Ovary (tissue), 10 donors: ENCODE measurements at places on chromosomes 11 and 22.

- DNase-seq: no peak
Measured at GRCh38 chr22:36982136-36982535, 37.1 kb downstream of the TST start.

DNA sequence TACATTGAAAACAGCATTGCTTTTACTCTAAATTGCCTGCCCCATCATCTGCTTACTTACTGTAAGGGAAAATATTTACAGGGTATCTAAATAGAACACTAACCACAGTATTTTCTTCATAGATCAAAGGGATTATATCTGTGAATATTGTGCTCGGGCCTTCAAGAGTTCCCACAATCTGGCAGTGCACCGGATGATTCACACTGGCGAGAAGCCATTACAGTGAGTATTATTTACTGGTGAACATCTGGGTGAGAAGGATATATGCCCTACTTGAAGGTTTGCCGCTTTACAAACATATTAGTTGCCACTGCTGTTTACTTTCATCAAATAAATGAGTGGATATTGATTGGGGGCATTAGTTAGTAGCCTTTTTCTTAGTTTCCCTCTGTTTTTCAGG is 5.9 kb upstream of the CNTF start:
- DNase-seq: peak; percentile 53

DNA sequence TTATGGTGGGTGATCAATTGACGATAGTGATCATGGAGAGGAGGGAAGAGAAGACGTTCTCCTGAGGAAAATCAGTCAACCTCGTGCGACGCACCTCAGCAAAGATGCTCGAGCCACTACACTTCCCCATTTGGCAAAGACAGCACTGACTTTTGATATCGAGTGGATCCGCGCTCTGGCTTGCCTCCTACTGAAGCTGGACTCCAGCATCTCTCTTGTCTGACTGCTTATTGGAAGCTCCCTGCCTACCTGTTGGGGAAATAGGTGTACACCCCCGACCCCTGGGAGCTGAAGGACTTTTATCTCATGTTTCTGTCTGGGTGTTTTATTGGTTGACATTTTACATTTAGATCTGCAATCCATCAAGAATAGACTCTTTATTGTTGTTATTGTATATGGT is 476.8 kb upstream of the B3GAT1 start:
- no peak for DNase-seq

DNA sequence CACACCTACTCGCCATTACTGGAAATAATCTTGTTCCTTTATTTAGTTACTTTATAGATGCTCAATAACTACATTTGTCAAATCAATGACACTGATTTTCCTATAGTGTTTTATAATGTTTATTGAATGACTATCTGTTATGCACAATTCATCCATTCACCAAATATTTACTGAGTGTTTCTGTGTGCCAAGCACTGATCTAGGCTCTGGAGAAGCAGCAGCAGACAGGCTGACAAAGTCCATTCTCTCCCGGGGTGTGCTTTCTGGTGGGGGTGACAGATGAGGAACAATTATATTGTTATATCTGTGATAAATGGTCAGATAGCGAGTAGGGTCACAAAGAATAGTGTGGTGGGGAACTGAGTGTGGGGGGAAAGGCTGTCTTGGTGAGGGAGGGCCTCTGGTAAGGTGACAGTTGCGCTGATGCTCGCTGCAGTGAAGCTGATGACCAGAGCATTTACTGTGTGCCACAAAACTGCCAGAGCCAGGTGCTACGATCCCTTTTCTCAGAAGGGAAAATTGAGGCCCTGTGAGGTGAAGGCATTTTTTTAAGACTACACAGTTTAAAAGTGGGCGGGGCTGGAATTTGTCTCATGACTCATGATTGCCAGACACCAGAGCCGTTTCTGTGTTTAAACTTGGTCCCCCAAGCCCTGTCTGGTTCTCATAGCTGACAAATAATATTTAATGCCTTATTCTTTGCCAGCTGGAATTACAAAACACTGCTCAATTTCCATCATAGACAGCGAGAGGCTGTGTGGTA is 10.2 kb downstream of the PACS1 start:
- no peak for DNase-seq

GRCh38 chr11:133235381-133235780 is 296.9 kb downstream of the OPCML start:
- no peak for DNase-seq

- no peak for DNase-seq
Measured at GRCh38 chr22:37498289-37498909, 12.2 kb upstream of the MFNG start.

GRCh38 chr22:44683237-44683636 is 18.8 kb upstream of the PRR5 start:
- no peak for DNase-seq

GRCh38 chr22:17587629-17588028 is 24.3 kb downstream of the SLC25A18 start:
- no peak for DNase-seq

GRCh38 chr11:371051-371450 is 1.8 kb downstream of the B4GALNT4 start:
- no peak for DNase-seq

DNA sequence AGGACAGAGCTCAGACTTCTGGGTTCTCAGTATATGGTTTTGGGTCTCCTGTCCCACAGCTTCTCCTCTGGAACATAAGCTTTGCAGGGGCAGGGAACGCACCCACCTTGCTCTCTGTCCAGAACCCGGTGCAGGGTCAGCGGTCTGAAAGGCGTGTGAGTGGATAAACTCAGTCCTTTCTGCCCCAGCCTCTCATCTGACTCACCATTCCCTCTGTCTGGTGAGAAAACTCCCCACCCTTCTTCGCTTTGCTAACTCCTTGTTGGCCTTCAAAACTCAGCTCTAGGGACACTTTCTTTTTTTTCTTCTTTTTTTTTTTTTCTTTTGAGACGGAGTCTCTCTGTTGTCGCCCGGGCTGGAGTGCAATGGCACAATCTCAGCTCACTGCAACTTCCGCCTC is 68.9 kb upstream of the NUP50 start:
- DNase-seq: no peak

DNA sequence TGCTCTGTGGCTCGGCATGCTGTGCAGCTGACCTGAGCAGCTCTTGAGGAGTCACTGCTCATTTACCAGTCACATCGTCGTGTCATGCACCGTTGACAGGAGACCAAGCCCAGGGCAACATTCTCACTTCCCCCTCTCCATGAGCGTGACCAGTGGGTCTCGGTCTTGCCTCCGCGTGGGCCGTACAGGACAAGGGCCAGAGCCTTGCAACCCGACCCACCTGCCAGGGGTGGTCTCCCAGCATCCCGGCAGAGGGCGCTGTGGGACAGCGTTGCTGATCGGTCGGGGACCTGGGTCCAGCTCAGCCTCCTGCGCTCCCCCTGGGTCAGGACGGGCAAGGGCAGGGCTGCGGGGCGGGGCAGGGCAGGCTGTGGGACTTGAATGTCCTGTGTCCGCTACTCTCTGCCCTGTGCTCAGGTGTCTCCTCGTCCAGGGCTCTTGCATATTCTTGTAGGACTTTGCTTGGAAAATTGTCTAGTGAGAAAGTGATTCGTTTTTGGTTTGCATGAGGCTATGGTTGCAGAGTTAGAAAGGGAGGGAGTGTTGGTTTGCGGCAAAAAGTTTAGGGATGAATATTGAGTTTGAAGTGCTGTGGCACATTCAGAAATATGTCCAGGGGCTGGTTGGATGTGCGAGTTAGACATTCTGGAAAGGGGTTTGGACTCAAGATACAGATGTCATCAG is 16.2 kb downstream of the EIF4G2 start:
- peak; percentile 84 for DNase-seq

DNA sequence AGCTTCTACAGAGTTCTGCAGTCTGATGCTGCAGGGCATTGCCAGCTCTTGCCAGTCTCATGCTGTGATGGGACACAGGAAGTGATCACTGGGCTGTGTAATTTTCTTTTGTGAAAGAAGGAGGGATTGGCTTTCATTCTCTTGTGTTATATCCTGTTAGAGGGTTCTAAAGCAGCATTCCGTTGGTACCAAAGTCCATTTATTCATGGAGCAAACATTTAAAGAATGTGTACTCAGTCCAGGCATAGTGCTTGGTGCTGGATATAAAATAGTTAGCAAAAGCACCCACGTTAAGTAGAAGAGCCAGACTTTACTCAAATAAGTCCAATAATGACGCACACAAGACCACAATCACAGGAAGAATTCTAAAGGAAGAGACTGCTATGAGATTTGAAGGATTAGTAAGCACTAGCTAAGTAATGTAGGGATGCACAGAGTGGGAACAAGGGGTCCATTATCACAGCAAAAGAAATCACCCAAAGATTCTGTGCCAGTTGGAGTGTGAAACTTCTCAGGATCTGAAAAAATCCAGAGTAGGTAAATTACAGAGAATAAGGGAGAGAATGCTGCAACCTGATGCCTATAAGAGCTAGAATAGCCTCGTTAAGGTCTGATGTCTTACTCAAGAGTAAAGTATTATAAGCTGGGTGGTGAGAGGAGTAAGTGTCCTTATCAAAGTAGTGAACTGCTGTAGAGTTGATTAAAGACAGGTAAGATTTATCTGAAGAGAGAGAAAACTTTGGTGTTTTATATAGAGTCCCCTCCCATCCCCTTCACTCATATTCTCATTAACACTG is 728.3 kb downstream of the METTL15 start:
- DNase-seq: no peak

DNA sequence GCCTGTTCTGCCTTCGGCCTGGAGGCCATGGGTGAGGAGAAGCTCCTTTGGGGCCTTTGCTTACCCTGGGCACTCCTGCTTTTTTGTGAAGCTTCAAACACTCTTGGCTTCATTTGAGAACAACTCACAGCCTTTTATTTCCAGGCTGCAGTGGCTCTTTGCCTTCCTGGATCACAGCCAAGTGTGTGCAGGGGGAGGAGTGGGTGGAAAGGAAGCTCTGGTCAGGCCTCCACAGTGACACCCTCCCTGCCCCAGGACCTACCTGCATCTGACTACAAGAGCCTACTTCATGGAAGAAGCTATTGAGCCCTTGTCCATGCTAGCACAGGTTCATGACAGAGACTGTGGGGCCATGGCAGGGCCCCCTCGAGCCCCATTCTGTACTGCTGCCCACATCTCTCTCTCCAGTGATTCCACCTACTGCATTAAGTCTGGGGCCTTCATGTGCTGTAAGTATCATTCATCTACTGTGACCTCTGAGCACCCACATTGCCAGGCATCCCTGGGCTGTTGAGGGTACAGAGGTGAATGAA is 52.3 kb downstream of the GAB4 start:
- DNase-seq: no peak

- no peak for DNase-seq
Measured at GRCh38 chr11:64348383-64349024, 8.5 kb downstream of the CCDC88B start.

GRCh38 chr22:29661336-29661735 is 57.9 kb downstream of the NF2 start:
- DNase-seq: no peak

- DNase-seq: no peak
Measured at GRCh38 chr11:76695771-76696170, 25.2 kb upstream of the LRRC32 start.

DNA sequence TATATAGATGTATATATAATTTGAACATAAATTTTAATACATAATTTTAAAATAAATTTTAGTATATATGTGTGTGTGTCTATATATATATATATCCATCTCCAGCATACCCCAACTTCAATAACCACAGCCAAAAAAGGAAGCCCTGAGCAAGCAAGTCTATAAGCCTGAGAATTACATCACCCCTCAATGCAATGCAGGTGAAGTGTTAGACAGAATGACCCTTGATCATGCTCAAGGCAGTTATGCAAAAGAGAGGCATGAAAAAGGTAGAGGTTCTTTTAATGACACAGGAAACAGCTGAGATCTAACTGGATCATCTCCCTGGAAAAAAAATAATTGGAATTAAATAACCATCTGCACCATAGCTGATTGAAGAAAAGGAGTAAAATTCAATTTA is 557.9 kb upstream of the ANO5 start:
- no peak for DNase-seq

- DNase-seq: no peak
Measured at GRCh38 chr11:111435046-111435698, 56.1 kb upstream of the POU2AF1 start.

GRCh38 chr11:1404461-1405185 is 14.9 kb downstream of the BRSK2 start:
- no peak for DNase-seq

DNA sequence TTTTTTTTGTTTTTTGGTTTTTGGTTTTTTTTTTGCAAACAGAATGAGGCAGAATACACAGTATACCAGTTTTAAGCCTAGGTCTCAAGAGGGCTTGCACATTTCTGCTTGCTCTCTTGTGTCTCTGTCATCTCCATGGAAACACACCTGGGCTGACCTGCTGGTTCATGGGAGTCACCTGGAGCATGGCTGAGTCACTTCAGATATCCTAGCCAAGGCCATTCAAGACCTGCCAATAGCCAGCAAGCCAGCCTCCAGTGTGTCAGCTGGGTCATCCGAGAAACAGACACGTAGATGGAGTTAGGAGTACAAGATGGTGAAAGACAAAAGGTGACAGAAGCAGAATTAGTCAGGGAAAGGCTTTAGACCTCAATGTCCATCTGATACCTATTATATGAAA is 124.2 kb upstream of the SEZ6L start:
- no peak for DNase-seq

DNA sequence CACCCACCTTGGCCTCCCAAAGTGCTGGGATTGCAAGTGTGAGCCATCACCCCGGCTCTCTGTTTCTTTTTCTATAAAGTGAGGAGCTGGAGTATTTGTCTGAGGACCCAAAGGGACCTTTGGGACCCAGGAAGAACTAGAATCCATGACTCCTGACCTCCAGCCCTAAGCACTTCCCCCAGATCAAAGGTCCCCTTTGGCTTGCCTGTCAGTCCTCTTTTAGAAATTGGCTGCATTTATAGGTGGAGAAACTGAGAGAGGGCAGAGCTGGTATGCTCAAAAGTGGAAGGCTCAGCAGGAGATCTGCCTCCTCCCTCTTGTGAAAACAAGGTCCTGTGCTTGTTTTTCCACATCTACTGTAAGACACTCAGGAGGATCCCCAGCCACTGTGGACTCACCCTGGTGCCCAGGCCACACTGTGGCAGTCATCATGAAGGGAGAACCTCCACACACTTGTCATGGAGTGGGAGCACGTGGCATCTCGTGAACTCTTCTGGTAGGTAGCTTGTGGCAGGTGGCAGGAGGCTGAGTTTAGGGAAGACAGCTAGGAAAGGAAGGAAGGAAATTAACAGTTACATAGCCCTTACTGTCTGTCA is 12.4 kb upstream of the PLEKHA7 start:
- no peak for DNase-seq

- no peak for DNase-seq
Measured at GRCh38 chr11:15106201-15106965, 8.3 kb upstream of the INSC start.

GRCh38 chr22:31927562-31927961 is 16.8 kb upstream of the YWHAH start:
- DNase-seq: no peak

GRCh38 chr22:44639891-44640617 is 62.0 kb upstream of the PRR5 start:
- no peak for DNase-seq

DNA sequence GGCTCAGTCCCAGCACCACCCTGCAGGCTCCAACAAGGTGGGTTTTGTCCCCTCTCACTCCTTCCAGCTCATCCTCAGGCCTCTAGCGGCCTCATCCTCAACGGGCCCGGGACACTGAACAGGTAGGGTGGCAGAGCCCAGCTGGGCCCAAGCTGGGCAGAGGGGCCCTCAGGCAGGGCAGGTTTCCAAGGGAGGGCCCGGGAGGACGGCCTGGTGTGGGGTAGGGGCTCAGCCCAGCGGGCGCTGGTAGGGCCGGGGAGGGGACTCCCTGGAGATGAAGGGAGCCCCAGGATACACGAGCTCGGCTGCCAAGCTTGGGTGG is 2.5 kb upstream of the IFITM10 start:
- DNase-seq: no peak
